ENCODE measurements at places on chromosomes 12 and 14.
A peak's percentile ranks its signal among the peaks of the same experiment; 100 is the strongest.

GRCh38 chr12:4900327-4900726 is 9.4 kb upstream of the KCNA1 start:
- no peak for DNase-seq

DNA sequence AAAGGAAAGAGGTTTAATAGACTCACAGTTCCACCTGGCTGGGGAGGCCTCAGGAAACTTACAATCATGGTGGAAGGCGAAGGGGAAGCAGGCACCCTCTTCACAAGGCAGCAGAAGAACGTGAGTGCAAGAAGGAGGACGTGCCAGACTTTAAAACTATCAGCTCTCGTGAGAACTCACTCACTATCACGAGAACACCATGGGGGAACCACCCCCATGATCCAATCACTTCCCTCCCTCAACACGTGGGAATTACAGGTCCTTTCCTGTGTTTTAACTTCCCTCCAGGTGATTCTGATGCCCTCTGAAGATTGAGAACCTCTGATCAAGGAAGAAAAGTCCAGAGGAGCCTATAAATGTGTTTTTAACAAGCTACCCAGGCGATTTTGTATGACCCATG is 358.7 kb downstream of the MED13L start:
- DNase-seq = no peak

DNA sequence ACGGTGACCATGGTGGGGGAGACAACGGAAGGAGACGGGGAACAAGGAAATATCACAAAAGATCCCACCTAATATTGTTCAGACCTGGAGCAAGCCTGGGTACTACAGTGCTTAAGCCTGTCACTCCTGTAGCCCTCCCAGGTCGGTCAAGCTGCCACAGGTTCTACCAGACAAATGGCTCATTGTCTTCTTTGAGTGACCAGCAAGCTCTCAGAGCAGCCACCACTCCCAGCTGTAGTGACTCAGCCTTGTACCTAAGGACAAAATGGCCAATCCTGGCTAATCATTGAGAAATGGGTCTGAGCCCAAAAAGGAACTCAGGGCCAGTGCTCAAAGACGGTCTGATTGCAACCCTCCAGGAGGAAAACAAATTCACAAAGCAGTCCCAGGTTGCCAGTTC is 238.4 kb upstream of the NOS1 start:
- no peak for DNase-seq

- DNase-seq = no peak
These were observed 94.7 kb downstream of the ERGIC2 start for GRCh38 chr12:29286081-29286790.

DNA sequence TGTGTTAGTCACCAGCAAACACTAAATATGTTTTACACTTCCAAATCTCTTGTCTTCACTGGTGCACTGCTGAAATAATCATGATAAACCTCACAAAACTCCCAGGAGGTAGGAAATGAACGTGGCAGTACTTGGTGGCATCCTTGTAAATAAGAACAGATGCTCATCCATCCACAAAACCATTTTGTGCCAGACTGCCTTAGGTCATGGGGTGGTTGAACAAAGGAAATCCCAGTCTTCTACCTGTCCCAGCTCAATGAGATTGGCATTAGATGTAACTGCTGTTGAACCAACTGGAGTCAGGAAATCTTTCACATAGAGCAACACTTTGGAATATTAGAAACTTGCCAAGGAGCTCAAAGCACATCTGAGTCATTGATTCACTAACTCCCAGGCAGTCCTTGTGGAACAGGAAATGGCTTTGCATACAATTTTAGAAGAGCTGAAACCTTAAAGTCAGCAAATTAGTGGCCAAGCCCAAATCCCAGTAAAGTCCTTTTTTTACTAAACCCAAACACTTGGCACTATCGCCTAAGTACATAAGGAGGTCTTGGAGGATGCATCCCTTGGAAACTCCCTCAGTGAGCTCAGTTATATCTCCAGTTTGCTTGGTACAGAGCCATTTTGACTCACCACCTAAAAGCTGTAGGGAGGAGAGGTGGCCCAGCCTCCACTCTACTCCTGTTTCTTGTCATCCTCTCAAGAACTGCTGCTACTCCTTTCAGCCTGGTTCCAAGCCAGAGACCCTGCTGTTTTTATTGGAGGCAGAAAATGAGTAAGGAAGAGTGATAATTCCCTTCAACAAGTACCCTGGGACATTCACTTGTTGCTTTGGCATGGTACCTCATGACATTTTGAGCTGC is 208.0 kb downstream of the NOVA1 start:
- peak; percentile 62 for DNase-seq

DNA sequence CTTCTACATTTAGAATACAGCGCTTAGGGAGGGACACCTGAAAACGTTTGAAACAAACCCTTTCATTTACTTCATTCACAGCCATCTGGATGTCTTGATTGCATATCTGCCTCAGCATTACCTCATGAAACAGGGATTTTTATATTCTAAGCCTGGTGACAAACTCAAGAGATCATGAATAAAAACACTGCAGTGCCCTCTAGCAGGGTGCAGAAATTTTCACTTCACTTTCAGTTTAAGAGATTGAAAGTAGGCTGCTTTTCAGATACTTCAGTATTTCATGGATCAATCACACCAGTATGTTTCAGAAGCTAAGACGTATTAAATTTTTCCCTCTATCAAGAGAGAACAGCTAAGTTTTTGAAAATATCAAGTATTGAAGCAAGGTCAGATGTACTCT is 467.8 kb downstream of the MDGA2 start:
- no peak for DNase-seq

DNA sequence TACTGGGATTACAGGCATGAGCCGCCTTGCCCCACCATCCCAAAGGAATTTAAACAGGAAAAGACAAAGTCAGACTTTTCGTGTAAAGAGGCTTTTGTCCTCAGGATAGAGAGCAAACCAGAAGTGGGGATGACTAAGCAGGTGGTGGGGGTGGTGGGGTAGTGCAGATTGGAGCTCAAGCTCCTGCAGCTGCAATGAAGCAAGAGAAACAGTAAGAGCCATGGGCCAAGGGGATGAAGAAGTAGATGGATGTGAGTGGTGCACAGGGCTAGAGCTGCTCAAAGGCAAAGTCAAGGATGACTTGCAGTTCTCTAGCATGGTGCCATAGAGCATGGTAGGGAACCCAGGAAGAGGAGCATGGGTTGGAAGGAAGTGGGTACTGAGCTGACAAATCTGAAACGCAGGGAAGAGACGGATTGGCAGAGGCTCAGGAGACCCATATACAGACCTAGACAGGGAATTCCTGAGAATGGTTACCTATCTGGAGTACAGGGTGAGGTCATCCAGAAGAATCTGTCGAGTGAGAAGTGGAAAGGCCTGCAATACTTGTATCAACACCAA is 11.4 kb upstream of the RNF34 start:
- DNase-seq = no peak

- no peak for DNase-seq
These were observed 586.0 kb upstream of the MDGA2 start for GRCh38 chr14:48261436-48261835.

DNA sequence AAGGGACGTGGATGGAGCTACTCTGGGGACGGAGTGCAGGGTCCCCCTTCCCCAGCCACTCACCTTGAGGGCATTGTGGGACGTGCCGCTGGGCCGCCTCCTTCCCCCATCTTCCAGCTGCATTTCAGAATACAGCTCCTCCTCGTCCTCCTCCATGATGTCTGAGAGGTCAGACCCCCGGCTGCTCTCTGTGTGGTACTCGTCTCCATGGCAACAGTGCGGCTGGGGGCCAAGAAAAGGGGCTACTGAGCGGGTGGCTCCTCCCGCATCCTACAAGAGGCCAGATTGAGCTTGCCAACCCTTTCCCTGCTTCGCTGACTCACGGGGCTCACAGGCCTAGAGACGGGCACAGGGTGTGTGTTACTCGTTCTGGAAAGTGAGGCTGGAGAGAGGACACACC is 90.4 kb downstream of the PIWIL1 start:
- no peak for DNase-seq
